SJSA1 (cell line): ENCODE measurements at places on chromosomes 7 and 10.

GRCh38 chr7:100678291-100678984, 4.9 kb downstream of the GNB2 start:
- no peak for DNase-seq

DNA sequence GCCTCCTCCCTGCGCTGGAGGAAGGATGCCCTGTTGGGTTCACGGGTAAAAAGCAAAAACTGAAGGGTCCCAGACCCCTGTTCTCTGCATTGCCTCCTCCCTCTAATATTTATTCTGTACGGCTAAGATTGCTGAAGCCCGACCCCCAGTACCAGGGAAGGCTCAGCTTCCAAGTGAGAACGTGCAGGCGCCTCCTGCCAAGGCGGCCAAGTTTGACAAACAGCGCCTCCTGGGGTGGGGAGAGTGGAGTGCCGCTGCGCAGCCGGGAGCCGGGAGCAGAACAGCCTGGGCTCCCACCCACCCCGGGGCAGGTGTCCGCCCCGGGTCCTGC, 4.7 kb upstream of the EBF3 start:
- DNase-seq = no peak

DNA sequence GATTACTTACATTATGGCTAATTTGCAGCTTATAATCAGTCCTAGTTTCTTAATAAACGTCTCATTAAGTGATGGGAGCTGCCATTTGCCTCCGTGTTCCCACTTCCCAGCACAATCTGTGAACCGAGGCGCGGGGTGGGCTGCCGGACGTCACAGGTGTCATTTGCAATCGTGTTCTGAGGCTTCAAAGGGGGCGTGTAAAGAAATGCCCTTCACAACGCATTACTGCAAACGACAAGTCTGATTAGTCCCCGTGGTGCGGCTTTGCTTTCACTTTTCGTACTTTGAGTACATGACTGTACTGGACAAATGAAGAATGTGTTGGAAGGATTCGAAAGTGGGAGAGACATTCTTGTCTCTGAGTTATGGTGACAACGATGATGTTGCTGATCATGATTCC, 614.2 kb upstream of the ADARB2 start:
- no peak for DNase-seq

DNA sequence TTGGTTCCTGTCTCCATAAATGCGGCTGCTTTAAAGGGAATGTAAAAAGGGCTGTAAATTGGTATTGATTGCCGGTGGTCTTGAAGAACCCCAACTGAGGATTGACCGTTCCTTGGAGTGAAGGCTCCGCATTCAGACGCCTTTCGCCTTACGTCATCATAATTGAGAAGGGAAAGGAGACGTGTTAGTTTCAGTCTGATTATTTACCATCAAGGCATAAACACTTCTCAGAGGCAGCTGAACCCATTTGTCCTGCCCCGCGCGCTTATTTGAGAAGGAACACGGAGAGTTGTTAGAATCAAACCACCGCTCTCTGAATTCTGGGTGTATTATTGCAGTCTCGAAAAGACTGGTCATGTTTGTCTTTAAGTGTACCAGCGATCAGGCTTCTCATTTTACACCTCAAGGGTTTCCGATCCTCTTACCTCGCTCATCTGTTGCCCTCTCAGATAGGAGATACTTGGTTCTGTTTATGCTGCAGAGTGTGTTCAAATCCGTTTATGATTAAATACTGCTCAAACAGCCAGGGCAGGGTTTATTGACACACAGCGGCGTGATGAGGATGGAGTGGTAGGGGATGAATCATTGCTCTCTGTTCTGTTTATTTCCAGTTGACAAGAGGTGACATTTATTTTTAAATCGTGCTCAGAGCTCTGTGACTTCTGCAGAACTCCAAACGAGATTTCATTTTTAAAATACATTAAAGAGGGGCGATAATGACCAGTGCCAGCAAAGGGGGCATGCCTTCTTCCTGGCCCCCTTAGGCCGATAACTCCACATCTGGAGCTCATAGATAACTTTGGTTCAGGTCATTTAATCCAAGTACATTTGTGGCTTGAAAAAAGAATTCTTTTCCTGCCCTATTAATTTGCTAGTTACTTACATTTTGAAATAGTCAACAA, 30.4 kb downstream of the FOXK1 start:
- DNase-seq = peak; percentile 51

DNA sequence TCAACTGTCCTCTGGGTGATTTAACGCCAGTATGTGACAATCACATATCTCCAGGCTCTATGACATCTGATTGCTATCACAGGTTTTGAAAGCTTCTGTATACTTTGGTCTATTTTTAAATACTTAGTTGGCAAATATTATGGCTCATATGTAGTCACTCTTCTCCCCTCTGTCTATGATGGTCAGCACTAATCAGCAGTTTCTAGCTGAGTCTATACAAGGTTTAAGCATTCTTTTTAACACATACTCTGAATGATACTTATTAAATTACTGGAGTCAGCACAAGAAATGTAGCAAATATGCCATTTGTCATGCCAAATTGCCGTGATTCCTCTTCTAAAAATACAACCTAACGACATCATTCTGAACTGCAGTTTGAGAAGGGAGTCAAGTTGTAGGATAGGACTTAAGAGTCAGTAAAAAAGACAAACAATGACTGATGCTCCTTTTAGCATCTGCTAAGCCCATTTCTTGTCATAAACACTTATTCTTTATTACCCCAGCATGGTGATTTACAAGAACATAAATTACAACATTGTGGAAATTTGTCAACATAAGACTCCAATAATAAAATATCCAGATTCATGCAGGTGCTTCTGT, 947.8 kb downstream of the XPNPEP1 start:
- no peak for DNase-seq

DNA sequence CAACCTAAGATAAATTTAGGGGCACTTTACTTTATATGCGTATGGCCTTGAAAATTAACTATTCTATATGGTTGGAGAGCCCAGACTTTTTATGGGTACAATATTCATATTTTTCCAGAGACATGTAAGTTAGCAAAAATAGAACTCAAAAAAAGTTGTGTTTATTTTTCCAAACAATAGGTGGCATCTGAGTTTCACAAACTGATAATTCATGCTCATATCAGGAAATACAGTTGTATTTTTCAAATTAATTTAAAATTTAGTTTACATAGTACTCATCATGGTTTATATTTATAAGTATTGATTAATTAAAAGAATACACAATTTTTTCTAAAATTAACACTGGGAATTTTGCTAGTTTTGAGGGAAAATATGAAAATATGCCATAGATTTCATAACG, 34.6 kb downstream of the ANKRD7 start:
- no peak for DNase-seq

GRCh38 chr10:102375250-102375649, 20.3 kb upstream of the NFKB2 start:
- no peak for DNase-seq

DNA sequence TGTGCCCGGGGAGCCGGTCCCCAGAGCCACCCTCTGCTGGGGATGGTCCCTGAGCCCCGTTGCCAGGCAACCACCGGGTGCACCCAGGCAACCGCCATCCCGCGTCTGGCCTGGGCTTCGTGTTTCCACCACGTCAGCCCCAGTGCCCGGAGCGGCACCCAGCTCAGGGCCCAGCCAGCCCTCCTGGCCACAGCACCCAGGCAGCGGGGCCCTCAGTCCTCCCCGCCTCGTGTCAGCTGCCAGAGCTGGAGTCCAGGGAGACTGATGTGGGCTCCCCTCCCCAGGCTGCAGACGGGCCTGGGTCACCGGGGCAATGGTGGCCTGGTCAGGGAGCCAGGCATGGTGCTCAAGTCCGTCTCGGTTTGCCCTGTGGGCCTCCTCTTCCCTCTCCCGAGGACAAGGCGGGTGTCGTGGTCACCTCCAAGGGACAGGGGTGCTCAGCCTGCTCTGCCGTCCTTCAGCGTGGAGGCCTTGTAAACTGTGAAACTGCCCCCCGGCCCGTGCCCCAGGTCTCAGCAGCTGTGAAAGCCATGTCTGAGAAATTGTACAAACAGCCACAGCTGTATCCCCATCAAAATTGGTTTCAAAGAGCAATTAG, 72.5 kb downstream of the MICALL2 start:
- no peak for DNase-seq

GRCh38 chr7:120628251-120628650, 229.7 kb downstream of the TSPAN12 start:
- DNase-seq = no peak

DNA sequence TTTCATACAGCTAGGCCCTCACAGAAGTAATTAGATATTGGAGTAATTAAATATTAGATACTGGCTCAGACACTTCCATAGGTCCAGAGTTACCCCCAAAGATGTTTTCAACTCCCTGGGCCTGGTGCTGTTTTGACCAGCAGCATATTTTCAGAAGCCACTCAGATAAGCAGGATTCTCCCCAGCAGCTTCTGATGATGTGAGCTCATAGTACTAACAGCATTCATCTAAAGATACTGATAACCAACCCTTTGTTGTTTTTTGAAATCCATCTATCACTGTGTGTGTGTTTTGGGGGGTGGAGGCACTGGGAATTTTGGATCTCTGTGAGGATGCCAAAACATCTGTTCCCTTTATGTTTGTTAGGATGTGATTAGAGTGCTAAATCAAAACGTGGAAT, 52.7 kb downstream of the VPS50 start:
- DNase-seq = no peak

DNA sequence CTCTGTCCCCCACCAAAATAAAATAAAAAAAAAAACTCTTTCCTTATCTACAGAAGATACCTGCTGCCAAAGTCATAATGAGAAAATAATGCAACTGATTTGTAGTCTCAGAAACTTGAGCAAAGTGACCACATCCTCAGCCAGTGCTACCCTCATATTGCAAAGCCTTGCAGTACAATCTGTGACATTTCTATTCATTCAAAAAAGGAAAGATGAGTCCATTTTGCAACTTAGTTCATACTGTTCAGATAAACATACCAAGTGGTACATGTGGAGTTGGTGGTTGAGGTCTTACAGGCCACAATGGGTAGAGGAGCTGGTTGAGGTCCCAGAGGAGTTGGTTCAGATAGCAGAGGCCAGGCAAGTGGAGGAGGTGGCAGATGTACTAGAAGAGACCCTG, 6.5 kb upstream of the EIF5AL1 start:
- DNase-seq = no peak

DNA sequence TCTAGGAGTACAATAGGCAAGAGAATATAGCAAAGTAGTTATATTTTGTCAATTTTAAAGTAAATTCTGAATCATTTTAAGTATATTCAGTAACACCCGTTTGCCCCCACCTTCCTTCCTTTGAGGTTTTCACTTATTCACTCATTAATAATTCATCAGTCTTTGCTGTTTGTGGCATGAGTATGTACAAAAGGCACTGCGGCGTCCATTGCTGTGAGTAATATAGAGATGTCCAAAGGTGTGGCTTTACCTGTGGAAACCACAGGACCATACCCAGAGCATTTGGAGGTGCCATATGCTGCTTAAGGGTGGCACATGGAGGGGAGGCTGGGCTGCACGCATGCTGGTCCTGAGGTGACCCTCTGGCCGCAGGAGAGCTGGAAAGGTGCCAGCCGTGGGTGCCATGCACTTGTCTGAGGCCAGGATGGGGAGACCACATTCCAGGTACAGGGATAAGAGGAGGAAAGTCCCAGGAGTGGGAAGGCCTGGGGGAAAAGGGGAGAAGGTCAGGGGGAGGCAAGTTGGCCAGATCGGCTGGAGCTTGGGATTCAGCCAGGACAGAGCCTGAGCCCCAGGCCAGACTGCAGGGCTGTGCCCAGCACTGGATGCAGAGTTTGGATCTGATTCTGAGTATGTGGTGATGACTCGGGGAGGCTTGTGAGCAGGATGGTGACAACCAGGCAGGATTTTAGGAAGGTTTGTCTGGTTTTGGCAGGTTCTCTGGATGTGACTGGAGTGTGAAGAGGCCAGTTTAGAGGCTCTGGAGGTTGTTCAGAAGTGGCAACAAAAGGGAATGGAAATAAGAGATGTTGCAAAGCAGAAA, 223.4 kb downstream of the MGMT start:
- DNase-seq = no peak

DNA sequence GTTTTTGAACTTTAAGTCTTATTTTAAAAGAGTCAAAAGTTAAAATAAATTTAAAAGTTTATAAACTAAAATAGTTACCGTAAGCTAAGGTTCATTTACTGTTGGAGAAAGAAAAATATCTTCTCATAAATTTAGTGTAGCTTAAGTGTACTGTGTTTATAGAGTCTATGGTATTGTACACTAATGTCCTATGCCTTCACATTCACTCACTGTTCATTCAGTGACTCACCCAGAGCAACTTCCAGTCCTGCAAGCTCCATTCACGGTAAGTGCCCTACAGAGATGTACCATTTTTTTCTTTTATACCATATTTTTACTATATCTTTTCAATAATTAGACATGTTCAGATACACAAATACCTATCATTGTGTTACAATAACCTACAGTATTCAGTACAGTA, 97.6 kb downstream of the PTN start:
- DNase-seq = no peak

GRCh38 chr7:156475179-156475578, 165.4 kb upstream of the RNF32 start:
- DNase-seq = no peak

GRCh38 chr10:117461766-117462423, 80.7 kb upstream of the EMX2 start:
- peak; percentile 84 for DNase-seq

GRCh38 chr7:154409703-154410311, 357.6 kb downstream of the DPP6 start:
- DNase-seq = no peak

- DNase-seq = no peak
These were observed 64.5 kb downstream of the VWA2 start for GRCh38 chr10:114303556-114303955.

- DNase-seq = no peak
These were observed 116.3 kb downstream of the COL13A1 start for GRCh38 chr10:69918036-69918435.

DNA sequence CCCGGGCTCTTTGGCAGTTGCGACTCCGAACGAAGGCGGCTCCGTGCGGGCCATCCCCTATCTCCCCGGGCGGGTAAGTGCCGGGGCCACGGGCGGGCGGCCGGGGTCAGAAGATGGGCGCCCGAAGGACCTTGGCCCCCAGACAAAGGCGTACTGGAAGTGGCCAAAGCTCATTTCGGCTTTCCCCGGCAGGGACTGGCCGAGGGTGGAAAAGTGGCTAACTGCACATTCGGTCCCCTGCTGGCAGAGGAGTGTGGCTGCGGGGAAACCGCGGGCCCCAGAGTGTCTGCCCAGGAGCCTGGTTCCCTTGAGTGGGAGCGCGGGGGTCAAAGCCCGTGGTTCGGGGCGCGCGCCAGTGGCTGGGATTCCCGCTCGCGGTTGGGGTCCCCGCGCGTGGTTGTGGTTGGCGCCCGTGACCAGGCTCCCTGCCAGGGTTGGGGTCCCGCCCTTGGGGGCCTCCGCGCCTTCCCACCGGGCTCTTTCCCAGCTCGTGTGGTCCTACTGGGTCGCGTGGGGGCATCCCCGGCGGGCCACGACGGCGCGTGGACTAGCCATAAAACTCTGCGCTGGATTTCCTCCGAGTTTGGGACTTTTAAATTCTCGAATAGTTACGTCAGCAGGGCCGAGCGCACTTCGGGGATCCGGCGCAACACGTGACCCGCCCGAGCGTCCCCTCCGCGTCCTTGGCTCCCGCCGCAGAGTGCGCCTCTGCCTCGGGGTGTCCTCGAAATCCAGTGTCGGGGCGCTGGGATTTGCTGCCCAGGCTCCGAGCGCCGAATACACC, 124.4 kb downstream of the TACC2 start:
- DNase-seq = peak; percentile 82

GRCh38 chr7:17207220-17207619, 91.2 kb upstream of the AHR start:
- no peak for DNase-seq

GRCh38 chr7:1466524-1467271, 7.4 kb upstream of the MICALL2 start:
- peak; percentile 29 for DNase-seq
